Iris pigment epithelial cell (primary cell): ENCODE measurements at places on chromosomes 5 and 9.

GRCh38 chr5:134490925-134491271 lies 34.6 kb upstream of the JADE2 start:
- DNase-seq = no peak

DNA sequence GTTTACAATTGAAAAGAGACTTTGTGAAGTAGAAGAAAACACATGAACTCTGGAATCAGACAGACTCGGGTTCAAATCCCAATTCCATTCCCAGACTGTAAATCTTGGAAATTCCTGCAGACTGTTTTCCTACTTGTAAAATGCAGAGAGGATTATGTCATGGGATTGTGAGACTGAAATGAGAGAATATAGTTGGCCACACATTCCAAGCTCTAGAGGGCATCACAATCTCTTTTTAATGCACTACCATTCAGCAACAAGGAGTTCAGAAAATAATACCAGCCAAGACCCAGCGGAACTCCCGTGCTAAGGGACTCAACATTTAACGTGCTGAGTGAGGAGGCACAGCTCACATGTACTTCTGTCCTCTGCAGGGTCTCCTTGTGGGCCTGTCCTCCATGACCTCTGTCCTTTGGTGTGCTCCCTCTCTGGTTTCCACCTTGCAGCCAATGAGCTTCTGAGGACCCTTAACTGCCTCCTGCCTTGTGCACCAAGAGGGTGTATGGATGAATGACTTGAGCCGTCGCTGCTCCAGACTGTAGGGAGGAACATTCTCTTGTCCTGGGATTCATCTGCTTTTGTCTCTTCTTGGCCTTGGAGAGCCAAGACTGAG lies 263.5 kb downstream of the NTRK2 start:
- no peak for DNase-seq

- no peak for DNase-seq
Observed at GRCh38 chr5:119512277-119512676, 60.0 kb downstream of the HSD17B4 start.

GRCh38 chr5:53482717-53483638 lies 2.5 kb downstream of the FST start:
- DNase-seq = peak; percentile 41

DNA sequence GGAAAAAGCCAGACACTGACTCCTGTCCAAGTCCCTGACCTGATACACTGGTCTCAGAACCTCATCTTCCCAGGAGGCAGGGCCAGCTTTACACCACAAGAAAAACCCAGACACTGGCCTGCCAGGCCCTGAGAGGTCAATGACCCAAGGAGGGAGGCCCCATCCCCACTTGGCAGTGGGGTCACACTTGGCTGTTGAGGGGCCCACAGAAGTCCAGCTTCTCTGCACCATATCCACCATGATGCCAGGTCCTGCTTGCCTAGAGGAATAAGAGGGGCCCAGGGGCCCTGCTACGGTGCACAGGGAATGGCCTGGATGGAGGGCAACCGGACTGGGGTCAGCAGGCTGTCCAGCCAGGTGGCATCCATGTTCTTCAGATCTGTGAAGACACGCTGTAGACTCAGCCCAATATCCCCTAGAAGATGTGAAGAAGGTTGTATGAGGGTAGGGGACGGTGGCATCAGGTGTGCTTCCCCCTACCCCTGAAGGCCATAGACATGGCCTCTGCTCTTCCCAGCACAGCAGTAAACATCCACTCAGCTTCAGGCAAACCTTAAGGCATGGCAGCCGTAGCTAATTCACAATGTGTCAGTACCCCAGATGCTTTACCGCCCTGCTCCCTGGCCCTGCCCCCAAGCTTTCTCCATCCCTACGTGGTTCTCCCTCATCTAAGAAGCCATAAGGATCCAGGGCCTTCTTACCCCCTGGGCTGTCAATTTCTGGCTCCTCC lies 6.7 kb downstream of the IRF1 start:
- no peak for DNase-seq

DNA sequence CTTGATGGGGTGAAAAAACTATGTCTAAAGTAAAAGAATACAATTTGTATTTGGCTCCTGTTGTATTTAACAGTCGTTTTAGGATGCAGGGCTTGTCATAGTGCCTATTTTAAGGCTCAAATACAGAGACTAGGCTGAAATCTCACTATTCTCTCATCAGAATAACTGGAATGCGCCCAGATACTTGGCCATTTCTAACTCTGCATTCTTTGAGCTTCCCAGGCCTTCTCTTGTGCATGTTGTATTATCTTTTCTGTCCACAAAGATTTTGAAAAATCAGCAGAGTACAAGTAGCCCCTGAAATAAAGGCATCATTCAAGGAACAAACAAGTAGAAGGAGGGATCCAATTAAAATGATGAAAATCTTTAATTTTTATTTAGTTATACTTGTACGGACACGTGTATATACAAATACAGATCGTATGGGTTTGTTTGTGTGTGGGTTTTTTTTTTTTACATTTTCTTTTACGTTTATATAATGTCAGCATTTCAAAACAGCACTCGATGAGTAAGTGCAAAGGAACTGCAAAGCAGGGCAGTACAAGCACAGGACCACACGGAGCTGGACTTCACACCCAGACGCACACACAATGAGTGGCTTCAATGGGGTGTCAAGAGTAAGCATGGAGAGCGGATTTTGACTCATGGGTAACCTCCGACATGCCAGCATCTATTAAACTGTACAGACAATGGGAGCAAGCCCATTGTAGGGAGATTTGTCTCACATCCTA lies 294.0 kb downstream of the EFNA5 start:
- DNase-seq = peak; percentile 93

- no peak for DNase-seq
Observed at GRCh38 chr5:165714598-165714997, 2209.2 kb downstream of the MAT2B start.

- DNase-seq = no peak
Observed at GRCh38 chr5:131416729-131417128, 152.9 kb downstream of the CDC42SE2 start.

- DNase-seq = no peak
Observed at GRCh38 chr9:32260151-32260862, 124.1 kb upstream of the ACO1 start.

DNA sequence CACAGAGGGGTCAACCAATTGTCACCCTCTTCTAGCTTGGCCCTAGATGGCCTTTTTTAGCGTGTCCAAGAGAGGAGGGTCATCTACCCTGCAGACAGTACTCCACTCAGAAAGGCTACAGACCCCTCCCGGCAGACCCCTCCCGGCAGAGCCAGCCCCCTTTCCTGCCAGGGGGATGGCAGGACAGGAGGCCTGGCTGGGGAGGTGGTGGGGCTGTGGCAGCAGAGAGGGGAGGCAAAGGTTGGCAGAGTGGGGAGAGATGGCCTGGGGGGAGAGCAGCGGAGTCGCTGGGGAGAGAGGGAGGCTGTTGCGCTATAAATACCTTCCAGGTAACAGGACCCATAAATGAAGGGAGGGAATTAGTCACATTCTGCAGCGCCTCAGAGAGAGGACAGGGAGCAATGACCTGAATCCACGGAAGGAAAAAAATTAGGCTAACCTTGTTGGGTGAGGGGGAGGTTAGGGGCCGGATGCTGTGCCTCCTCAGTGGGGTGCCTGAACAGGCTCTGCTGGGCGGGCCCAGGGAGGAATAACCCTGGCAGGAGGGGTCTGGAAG lies 32.9 kb upstream of the PSD2 start:
- no peak for DNase-seq

GRCh38 chr5:52709167-52709925 lies 78.4 kb upstream of the ITGA1 start:
- DNase-seq = peak; percentile 95

- DNase-seq = no peak
Observed at GRCh38 chr9:563200-563599, 278.3 kb upstream of the DMRT1 start.

GRCh38 chr9:124869466-124869985 lies 7.6 kb downstream of the ARPC5L start:
- peak; percentile 39 for DNase-seq

- DNase-seq = no peak
Observed at GRCh38 chr9:15475923-15476536, 34.7 kb downstream of the PSIP1 start.

GRCh38 chr9:135526089-135526729 lies 5.0 kb downstream of the LCN1 start:
- DNase-seq = no peak

- no peak for DNase-seq
Observed at GRCh38 chr5:52822437-52822836, 34.7 kb downstream of the ITGA1 start.

- DNase-seq = peak; percentile 43
Observed at GRCh38 chr9:35813434-35814105, 1.3 kb downstream of the HINT2 start.

DNA sequence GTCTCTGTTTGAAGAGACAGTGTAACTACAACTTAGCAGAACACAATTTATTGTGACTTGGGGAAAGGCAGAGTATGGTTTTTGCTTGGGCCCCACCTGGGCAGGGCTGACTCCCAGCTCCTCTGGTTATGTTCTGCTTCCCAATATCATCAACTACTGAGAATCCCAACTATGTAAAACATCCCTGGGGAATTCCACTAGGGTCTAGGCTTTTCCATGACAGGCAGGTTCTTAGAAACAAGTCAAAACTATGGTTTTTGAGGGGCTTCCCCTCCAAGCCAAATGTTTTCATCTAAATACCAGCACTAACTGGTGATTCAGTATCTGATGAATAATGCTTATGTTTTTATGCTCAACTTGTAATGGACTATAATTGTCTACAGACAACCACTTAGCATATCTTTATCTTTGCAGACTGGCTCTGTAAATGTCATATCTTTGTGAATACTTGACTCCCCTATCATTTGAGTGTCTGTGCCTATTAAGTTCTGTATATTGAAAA lies 409.5 kb downstream of the PDE4D start:
- DNase-seq = peak; percentile 71

- peak; percentile 5 for DNase-seq
Observed at GRCh38 chr9:109856785-109857184, 76.8 kb downstream of the PALM2AKAP2 start.

DNA sequence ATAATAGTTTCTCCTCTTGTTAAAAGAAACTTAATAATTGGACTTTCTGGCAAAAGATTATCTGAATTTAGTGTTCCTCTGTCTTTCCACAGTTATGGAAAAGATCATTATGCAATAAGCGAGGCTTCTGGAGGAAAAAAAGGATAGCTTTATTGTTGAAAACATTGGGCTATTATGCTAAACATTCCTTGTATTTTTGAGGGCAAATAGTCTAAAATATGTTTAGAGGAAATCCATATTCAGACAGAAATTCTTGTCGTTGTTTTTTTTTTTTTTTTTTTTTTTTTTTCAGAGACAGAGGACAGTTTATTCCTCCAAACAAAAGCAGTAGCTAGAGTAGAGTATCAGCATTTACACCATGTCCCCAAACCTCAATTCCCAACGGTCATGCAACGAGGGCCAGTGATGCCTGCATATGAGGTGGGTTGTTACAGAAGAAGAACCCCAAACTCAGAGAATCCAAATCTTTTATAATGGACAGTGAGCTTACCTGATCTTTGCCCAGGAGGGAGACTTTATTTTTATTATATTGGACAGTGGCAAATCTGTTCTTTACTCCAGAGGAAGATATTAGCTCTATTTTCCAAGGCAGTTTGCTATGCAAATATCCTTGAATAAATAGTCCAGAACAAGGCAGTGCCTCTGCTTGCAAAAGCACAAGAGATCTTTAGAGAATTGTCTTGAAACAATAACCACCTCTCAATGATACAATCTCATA lies 48.4 kb upstream of the CDK5RAP2 start:
- no peak for DNase-seq

DNA sequence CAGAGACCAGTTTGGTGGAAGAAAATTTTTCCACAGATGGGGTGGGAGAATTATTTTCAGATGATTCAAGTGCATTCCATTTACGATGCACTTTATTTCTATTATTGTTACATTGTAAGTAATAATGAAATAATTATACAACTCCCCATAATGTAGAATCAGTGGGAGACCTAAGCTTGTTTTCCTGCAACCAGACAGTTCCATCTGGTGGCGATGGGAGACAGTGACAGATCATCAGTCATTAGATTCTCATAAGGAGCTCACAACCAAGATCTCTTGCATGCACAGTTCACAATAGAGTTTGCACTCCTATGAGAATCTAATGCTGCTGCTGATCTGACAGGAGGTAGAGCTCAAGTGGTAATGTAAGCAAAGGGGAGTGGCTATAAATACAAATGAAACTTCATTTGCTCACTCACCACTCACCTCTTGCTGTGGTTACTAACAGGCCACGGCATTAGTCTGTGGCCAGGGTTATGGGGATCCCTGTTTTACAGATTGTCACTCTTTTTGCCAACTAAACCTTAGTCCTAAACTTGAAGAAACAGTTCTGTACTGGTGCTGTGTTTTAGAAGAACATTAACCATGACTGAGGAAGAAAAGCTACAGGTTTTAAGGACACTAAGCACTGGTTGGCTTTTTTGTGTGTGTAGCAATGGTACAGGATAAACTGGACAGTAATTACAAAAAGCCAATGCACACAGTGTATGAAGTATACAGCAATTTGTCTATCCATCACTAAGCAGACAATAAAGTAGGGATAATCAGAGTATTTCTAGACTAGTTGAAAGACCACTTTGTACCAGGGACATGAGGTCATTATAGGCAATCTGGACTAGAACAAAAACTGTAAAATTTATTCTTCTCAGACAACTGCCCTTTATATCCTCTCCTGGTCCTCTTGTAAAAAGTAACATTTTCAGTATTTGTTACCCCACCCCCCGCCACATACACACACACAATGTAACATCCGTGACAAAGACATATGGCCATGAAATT lies 9.9 kb downstream of the TMEM232 start:
- no peak for DNase-seq

GRCh38 chr5:80761966-80762365 lies 107.2 kb upstream of the DHFR start:
- DNase-seq = peak; percentile 32

GRCh38 chr5:90680921-90681563 lies 122.4 kb downstream of the ADGRV1 start:
- no peak for DNase-seq

DNA sequence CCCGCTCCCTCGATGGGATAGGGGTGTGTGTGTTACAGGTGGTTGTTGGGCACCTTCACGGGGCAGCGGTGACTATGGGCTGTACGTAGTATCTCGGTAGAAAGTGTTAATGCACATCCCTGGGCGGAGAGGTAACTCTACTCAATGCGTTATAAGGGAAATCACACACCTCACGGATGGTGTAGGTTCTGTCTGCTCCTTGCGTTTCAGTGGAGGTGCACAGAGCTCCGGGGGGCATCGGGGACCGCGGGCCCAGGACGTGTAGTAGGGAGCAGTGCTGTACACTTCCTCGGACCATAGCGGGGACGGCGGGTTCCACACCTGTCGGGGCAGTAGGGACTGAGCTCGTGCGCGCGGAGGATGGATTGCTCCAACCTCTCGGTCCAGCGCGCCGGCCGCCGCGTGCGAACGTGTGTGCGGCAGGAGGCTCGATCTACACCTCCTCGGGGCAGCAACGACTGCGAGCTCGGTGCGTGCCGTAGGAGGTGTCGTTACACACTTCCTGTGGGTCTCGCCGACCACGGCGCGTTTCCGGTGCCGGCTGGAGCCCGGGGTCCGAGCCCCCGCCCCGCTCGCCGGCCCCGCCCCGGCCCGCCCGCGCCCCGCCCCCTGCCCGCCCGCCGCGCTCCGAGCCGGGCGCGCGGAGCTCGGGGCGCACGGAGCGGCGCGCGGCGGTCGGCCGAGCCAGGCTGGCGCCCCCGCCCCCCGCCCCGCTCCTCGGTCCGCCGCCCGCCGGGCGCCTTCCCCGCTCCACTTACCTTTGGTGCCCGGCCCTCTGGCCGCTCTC lies at the start of gene KIAA1958:
Gene KIAA1958 (plus strand): TSS at position 607 of the 787 bp plus-strand sequence. CDS start 87,254 bp downstream, outside the sequence.
- peak; percentile 70 for DNase-seq
